ENCODE measurements at places on chromosomes 12 and 14.

GRCh38 chr12:43079476-43079875, 472.5 kb downstream of the ADAMTS20 start:
- DNase-seq: no peak

GRCh38 chr12:130011611-130012385, 108.0 kb upstream of the TMEM132D start:
- DNase-seq: no peak

DNA sequence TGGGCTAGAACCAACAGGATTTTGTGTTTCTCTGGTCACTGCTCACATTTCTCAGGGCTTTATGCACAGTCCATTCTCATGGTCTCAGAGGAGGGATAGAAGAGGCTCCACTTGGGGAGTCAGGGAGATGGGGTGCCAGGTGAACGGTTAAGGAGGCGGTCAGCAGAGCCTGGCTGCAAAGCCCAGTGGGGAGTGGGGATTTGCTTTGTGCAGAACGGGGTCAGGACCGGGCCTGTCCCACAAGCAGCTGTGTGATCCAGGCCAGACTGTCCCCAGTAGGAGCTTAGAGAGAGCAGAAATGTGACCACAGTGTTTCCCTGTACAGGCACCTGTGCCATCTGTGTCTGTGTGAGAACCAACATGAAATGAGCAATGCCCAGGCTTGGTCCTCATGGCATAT, 4.1 kb downstream of the CMTM5 start:
- DNase-seq: no peak

DNA sequence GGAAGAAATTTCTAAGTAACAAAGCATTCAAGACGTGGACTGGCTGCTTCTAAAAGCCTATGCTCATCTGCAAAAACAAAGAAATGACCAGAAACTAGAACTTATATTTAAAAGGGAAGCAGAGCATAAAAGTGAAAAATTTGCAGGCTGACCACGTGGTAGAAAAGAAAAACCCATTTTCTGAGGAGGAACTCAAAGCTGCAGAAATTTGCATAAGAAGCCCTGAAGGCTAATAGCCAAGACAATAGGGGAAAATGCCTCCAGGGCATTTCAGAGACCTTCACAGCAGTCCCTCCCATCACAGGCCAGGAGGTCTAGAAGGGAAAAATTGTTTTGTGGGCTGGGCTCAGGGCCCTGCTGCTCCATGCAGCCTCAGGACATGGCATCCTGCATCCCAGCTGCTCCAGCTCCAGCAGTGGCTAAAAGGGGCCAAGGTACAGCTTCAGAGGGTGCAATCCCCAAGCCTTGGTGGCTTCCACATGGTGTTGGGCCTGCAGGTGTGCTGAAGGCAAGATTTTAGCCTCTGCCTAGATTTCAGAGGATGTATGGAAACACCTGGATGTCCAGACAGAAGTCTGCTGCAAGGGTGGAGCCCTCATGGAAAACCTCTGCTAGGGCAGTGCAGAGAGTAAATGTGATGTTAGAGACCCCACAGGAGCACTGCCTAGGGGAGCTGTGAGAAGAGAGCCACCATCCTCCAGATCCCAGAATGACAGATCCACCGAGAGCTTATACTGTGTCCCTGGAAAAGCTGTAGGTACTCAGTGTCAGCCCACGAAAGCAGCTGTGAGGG, 55.5 kb downstream of the CHGA start:
- DNase-seq: no peak

All from NCI-H187 treated with DMSO at 0.1 percent for 48 hours (cell line).